ENCODE measurements at places on chromosomes 16 and 17. TPM values are rescaled to one million over a fixed set of nuclear protein-coding genes. Genes with fewer than 3 reads are reported as not detected.

DNA sequence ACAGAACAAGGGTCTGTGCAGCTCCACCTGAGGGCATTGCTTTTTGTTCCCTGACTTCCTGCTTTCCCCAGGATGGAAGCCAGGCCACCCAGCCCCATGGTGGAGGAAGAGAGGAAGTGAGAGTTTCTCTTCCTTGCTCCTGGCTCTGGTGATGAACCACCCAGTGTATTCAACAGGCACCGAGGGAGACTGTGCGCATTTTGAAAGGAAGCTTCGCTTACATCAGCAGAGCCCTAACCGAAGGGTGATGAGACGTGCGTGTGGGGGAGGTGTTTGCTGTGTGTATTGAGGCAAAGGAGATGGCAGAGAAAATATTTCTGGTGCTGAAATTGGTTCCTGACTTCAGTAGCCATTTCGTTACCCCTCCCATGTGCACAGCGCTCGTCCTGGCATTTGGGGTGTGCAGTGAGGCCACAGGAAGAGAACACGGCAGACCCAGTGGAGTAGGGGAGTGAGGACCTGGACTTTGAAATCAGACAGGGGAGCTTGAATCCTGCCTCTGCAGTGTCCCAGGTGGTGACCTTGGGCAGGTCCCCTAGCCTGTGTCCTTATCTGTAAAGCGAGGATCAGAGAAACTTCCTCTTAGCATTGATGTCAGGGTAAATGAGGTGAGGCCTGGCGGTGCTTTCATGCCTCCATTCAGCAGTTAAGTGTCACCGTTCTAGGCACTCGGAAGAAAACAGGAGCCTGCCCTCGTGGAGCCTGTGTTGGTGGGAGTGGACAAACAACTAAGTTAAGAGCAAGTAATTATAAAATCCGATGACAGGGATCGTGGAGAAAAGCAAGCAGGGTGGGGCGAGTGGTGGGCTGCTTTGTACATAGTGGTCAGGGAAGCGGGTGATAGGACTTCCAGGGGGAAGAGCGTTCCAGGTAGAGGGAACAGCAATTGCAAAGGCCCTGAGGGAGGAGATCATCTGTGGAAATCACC, 7.4 kb downstream of the CMIP start:
- DNase-seq = no peak

ZSCAN10 gene
- total RNA-seq = not detected

HOXB7 gene
- total RNA-seq = 1.1 TPM

- no peak for DNase-seq
Measured at GRCh38 chr16:18782697-18783429, 7.3 kb downstream of the RPS15A start.

GRCh38 chr16:81484908-81485624, 40.5 kb downstream of the CMIP start:
- no peak for DNase-seq

SYCE1L gene
- total RNA-seq = 1.1 TPM

- no peak for DNase-seq
Measured at GRCh38 chr16:29791845-29792807, 1.6 kb downstream of the KIF22 start.

DNA sequence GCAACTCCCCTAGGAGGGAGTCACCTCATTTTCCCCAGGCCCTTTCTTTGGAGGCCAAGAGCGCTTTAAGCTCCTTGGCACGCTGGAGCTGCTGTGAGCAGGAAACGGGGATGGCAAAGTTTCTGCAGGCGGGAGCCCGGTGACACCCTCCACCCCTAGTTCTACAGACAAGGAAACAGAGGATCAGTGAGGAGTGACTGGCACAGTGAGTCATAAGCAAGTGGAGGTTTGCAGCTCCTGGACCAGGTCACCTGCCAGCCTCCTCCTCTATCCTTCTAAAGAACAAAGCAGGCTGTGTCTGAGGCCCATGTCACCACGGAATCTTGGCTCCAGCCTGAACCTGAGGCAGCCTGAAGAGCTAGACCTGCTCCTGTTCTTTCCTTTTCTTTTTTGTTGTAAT, 141.9 kb downstream of the TMEM132E start:
- no peak for DNase-seq

DNA sequence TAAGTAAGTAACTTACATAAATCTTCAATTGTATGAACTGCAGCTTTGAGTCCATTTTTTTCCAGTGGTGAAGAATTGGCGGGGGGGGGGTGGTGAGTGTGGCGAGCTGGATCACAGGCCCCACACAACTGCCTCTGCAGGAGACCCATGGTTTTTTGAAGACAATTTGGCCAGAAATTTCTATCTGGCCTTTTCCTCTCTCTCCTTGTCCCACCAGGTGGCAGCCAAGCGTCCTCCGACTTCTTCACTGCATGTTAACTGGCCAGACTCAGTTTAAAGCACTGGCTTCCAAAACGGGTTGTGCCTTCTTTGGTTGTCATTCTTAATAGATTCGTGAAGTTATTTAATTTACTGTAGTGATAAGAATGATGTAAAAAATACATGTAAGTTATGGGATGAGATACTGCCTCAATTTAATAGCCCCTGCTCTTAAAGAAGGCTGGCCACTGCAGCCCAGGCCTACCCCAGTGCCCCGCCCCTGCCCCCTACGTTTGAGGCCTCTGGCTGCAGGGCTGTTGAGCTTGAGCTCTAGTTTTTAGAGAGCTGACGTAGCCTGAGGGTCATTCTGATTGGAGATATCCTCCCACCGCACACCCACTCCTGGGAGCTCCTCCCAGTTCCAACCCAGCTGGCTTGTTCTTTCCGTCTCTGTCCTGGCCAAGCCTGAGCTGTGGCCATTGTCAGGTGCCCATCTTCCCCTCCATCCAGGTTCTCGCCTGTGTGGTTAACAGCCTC, 36.4 kb downstream of the AKAP1 start:
- DNase-seq = no peak

DNA sequence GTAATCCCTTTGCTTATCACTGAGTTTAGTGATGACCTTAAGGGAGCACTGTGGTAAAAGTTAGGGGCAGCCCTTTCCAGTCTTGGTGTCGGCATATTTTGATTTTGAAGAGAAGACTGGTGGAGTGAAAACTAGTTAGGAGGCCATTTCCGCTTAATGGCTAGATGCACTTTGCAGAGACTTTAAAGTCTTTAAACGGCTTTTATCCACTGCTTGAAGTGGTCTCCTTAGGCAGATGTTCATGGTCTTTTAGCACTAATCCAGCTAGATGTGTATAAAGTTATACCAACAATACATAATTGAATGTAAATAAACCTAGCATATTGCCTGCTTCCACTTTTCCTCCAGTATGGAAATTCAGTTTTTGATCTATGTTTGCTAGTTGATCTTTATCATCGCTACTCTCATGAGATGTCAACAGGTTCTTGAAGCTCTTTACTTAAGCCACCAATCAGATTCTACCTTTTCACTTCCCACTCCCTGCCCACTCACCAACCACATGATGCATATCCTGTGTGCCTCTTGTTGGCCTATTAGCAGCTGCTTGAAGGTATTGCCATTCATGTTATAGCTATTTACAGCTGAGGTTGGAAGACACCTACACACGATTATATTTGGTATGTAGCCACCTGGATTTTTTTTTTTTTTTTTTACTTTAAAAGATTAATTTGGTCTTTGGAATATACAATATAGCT, 132.0 kb downstream of the NLK start:
- DNase-seq = no peak

DHODH gene
- 44.3 TPM for total RNA-seq

HSPB9 gene
- total RNA-seq = 0.24 TPM

CACNG3 gene
- not detected for total RNA-seq

TBC1D3K gene
- not detected for total RNA-seq

ZDHHC1 gene
- 6.8 TPM for total RNA-seq

GRCh38 chr17:63973930-63974593, 1.3 kb upstream of the SCN4A start:
- DNase-seq = no peak

GRCh38 chr16:75575958-75576357, 9.8 kb downstream of the GABARAPL2 start:
- no peak for DNase-seq

- no peak for DNase-seq
Measured at GRCh38 chr16:82031116-82032084, 3.7 kb upstream of the HSD17B2 start.

DNA sequence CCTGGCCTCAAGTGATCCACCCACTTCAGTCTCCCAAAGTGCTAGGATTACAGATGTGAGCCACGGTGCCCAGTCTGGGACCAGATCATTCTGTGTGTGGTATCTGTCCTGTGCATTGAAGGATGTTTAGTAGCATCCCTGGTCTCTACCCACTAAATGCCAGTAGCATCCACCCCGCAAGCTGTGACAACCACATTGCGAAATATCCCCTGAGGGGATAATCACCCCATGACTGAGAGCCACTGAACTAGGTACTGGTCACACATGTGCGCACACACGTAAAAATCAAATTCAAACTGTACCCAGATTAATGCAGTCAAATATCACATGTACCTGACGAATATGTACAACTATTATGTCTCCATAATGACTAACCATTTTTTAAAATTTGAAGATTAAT, 35.8 kb downstream of the TEKT5 start:
- DNase-seq = no peak

- no peak for DNase-seq
Measured at GRCh38 chr17:47945080-47945479, 3.7 kb downstream of the PNPO start.

DNA sequence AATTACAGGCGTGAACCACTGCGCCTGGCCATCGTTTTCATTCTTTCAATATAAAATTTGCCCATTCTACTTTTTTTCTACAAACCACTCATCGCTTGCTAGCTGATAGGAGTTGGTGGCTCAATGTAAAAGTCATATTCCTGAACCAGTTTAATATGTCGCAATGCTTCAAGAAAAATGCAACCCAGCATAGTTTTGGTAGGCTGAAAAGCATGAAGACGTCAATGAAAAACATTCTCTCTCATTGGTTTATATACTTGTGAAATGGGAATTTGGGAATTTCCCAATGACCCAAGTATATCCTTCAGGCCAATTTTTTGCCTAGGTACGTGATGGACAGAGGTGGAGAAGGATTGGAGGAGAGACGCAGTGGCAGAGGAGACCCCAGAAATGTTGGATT, 26.9 kb downstream of the USP43 start:
- no peak for DNase-seq

MSLN gene
- 13.0 TPM for total RNA-seq

DNA sequence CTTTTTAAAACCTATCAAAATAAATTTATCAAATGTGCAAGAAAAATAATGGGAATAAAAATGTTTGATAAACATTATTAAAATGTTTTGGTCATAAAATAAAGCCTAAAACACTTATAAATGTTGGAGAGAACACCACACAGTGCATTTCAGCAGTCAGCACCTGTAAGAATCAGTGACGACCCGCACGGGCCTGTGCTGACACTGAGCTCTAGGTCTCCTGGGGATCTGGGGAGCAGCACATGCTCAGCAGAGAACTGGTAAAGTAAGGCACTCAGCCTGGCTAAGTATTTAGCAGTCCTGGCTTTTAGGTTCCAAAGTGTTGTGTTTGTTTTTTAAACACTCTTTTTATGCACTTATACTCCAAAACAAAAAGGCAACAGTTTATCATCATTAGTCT, 46.9 kb downstream of the HELZ start:
- DNase-seq = no peak

- DNase-seq = peak; percentile 19
Measured at GRCh38 chr17:4898351-4898750, 985 bp upstream of the C17orf107 start.

IRF8 gene
- 9.2 TPM for total RNA-seq

GRCh38 chr16:22685459-22685830, 128.5 kb upstream of the HS3ST2 start:
- DNase-seq = peak; percentile 71

LHX1 gene
- total RNA-seq = not detected

GRCh38 chr17:32586666-32587065, 99.9 kb downstream of the CDK5R1 start:
- no peak for DNase-seq

GRCh38 chr17:3890082-3890877, 2.6 kb downstream of the CAMKK1 start:
- DNase-seq = peak; percentile 79

AGRP gene
- total RNA-seq = not detected

ZG16B gene
- not detected for total RNA-seq

GPR139 gene
- total RNA-seq = not detected

DNA sequence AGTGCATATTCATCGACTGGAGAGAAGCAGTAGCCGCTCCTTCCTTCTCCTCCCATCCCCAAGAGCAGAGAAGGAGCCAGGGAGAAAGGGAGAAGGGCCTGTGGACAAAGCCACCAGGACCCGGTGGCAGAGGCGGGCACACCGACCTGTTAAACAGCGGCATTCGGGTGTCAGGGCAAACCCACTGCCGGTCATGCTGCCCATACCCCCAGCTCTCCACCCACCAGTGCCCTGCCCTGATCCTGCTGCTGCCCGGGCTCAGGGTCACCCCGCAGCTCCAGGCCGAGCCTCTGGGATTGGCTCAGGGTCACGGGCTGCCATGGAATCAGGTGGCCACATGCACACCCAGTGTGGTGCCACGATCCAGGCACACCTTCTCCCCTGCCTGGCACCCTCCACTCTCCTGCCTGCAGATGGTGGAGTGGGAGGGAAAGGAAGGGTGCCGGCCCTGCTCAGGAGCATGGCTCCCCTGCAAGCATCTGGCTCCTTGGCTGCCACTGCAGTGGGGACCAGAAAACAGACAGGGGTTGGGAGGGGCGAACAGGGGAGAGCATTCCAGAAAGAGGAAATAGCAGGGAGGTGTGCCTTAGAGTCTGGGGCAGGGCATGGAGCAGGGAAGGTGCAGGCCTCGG, 18.3 kb upstream of the RASD1 start:
- DNase-seq = peak; percentile 11

GRCh38 chr16:50553182-50553710, 5.0 kb downstream of the NKD1 start:
- DNase-seq = no peak

DNA sequence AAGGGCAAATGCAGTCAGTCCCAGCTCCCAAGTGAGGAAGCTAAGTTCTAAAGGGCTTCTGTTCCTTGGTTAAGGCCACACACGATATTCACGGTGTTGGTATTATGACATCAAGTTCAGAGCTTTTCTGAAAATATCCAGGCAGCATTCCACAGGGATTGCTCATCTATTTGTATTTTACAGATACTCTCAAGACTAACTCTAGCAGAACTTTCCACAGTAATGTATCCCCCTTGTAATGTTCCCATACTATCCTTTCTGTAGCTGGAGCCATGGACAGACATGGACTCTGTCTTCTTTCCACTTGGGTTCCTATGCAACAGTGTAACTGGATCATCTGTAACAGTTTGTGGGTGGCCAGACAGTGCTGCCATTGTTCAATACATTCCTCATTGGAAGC, 13.5 kb downstream of the SDR42E1 start:
- DNase-seq = no peak

DNA sequence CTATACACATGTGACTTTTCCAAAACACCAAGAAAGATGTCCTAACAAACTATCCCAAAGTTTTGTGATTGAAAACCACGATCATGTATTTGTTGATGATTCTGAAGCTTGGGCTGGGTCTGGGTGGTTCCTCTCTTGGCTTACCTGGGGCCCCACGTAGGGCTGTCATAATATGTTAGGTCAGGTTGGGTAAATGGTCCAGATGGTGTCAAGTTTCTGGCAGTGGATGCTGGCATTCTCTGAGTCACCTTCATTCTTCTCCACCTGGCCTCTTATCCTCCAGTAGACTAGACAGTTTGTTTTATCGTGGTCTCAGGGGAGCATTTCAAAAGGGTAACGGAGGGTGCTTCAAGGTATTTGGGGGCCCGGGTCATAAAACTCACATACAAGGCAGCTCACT, 39.4 kb downstream of the SYCE1L start:
- no peak for DNase-seq

JPT1 gene
- 16.4 TPM for total RNA-seq

GRCh38 chr16:28193530-28194423, 18.0 kb downstream of the XPO6 start:
- no peak for DNase-seq

FOXN1 gene
- total RNA-seq = not detected

- no peak for DNase-seq
Measured at GRCh38 chr17:48530887-48531272, at the start of gene HOXB1. Gene HOXB1 (minus strand): TSS chr17:48531011. CDS start chr17:48530904, 107 bp downstream.

GRCh38 chr17:2387086-2388019, 13.5 kb downstream of the MNT start:
- no peak for DNase-seq

Measured in left cardiac atrium (tissue), 4 donors.